ENCODE measurements at places on chromosomes 12 and 14. TPM values are rescaled to one million over a fixed set of nuclear protein-coding genes. Genes with fewer than 3 reads are reported as not detected.

DNA sequence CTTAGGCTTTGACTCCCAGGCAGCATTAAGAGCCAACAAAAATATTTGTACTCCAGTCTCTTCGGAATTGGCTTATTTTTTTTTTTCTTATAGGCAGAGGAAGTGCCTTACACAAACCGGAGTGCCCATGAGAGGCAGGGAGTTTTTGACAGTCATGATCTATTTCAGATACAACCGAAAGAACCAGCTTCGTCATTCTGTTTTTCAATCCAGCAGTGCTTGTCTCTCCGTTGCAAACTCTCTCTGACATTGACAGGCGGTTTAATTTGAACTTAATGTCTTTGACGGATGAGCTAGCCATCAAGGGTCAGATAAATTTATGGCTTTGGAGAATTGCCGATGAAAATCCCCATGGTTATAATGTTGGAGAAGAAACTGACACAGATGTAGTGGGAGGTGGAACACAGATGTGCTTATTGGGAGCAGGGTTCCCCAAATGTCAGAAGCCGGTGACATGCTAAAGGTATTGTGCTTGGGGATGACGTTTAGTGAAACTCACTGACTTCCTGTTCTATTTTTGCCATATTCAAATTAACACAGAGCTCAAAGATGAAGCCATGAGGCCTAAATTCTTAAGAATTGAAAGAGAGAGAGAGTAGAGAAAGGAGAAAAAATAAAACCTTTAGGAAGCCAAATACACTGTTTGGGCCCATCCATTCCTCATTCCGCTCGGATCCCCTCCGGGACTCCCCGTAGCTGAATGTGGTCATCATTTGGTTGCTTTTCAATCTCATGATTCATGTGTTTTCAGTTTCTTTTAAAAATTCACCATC, 59.7 kb downstream of the PLXNC1 start:
- DNase-seq: no peak

GRCh38 chr12:6542209-6543009, 8.1 kb downstream of the GAPDH start:
- no peak for DNase-seq

SLC5A8 gene
- 0.01 TPM for polyA plus RNA-seq

DNA sequence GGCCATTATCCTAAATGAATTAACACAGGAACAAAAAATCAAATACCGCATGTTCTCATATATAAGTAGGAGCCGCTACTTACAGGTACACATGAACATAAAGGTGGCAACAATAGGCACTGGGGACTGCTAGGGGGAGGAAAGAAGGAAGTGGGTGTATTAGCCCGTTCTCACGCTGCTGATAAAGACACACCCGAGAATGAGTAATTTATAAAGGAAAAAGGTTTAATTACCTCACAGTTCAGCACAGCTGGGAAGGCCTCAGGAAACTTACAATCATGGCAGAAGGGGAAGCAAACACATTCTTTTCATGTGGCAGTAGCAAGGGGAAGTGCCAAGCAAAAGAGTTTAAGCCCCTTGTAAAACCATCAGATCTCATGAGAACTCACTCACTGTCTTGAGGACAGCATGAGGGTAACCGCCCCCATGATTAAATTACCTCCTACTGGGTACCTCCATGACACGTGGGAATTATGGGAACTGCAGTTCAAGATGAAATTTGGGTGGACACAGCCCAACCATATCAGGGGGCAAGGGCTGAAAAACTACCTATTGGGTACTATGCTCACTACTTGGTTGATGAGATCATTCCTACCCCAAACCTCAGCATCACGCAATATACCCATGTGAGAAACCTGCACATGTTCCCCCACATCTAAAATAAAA, 16.4 kb upstream of the MIA2 start:
- peak; percentile 63 for DNase-seq

GRCh38 chr12:102484428-102484958, 4.1 kb upstream of the IGF1 start:
- DNase-seq: peak; percentile 16

AICDA gene
- not detected for polyA plus RNA-seq

DNA sequence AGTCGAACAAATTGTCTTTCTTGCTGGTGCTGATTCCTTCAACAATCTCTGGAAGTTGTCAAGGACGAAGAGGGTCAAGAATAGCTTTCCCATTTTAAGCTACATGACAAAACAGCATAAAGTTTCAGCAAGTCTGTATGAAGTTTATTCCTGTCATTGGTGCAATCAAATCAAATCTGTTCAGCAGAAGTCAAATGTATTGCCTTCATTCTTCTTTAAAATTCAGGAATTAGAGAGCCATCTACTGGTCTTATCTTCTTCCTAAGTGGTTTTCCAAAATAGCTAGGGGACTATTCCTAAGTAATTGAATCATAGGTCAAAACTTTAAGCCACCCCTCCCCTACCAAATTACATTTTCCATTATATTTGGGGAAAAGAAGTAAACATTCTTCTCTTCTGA, 990.2 kb downstream of the GALC start:
- DNase-seq: no peak

- DNase-seq: no peak
Observed at GRCh38 chr14:77721437-77721836, 13.5 kb downstream of the SLIRP start.

DNA sequence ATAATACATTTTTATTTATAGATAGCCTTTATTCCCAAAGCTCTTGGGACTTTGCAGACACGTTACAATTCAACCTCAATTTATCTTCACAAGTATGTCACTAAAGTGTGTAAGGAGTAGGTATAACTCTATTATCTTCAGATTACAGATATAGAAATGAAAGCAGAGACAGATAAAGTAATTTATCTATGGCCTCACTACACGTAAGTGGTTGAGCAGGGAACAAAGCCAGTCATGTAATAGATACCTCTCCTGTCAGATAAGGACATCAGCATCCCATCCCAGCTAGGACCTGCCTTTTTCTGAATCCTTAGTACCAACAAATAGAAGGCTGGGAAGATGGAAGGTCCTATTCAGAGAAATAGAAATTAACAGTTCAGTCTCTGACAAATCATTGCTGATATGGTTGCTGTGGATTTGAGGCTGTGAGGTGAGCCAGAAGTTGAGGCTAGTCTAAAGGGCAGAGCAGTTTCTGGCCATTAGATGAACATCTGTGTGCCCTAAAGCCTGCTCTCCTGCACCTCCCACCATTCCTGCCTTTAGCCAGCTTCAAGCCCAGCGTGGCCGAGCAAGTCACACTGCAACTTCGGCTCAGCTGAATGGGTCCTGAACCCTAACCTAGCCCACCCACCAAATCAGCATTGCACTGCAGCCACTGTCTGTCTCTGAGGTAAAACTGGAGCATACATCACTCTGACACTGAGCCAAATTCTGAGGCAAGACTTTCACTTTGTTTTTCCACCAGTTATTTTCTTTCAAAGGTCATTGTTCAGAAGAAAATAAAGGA, 71.1 kb upstream of the PLEKHA5 start:
- no peak for DNase-seq

- no peak for DNase-seq
Observed at GRCh38 chr12:14766649-14767215, 36.5 kb downstream of the WBP11 start.

ZDHHC22 gene
- not detected for polyA plus RNA-seq

ACOT6 gene
- not detected for polyA plus RNA-seq

GRCh38 chr14:75452324-75452723, 24.5 kb downstream of the JDP2 start:
- DNase-seq: no peak

Data from mammary epithelial cell (primary cell).